ENCODE measurements at places on chromosomes 3 and 15.

GRCh38 chr15:99414755-99415731, 150.7 kb upstream of the MEF2A start:
- no peaks in the 10 kb centered on the region for H3K27me3 ChIP-seq
- H3K27ac ChIP-seq = no peak overlapping the region
- DNase-seq = no peak
- H3K4me3 ChIP-seq = no peak overlapping the region

GRCh38 chr3:119751423-119751822, 30.5 kb upstream of the NR1I2 start:
- no peaks in the 10 kb centered on the region for H3K36me3 ChIP-seq
- DNase-seq = no peak
- no peak overlapping the region for H3K27ac ChIP-seq
- H3K4me1 ChIP-seq = no peaks in the 10 kb centered on the region
- no peaks in the 10 kb centered on the region for H3K27me3 ChIP-seq

GRCh38 chr15:27622371-27622770, 476.7 kb downstream of the OCA2 start:
- H3K4me3 ChIP-seq = no peak overlapping the region
- H3K27me3 ChIP-seq = no peaks in the 10 kb centered on the region
- H3K4me1 ChIP-seq = no peaks in the 10 kb centered on the region

GRCh38 chr3:14957153-14957552, 9.8 kb downstream of the NR2C2 start:
- H3K4me3 ChIP-seq = no peak overlapping the region
- DNase-seq = no peak
- no peaks in the 10 kb centered on the region for H3K27me3 ChIP-seq
- H3K36me3 ChIP-seq = no peaks in the 10 kb centered on the region
- peaks cover 22% of the 10 kb centered on the region for H3K4me1 ChIP-seq
- no peak overlapping the region for H3K27ac ChIP-seq

DNA sequence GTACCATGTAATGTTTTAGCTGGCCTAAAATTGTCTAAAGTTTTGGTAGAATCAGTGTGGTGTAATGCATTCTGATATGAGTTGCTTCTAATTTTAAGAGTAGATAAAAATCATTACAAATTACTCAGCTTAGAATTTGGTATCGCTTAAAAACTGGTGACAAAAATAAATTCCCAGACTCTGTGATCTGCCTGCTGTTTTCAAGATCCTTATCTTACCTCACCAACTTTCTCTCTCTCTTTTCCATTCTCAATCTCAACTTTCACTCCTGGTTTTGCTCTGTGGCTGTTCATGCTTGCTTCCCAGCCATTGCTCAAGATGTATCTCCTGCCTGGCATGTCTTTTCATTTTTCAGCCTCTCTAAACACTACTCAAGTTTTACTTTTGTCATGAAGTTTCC, 45.7 kb downstream of the TCF12 start:
- no peaks in the 10 kb centered on the region for H3K27me3 ChIP-seq
- no peak overlapping the region for H3K27ac ChIP-seq
- H3K36me3 ChIP-seq = no peaks in the 10 kb centered on the region
- H3K4me3 ChIP-seq = no peak overlapping the region
- H3K4me1 ChIP-seq = peaks cover 18% of the 10 kb centered on the region
